Osteoblast (primary cell): ENCODE measurements at places on chromosomes 16 and 17.

GRCh38 chr16:55001931-55002330, 71.3 kb downstream of the IRX5 start:
- H3K4me1 ChIP-seq, result peaks cover 27% of the 10 kb centered on the region
- H3K36me3 ChIP-seq, result no peaks in the 10 kb centered on the region
- DNase-seq, result no peak
- peak overlapping the region; percentile 19 for H3K27ac ChIP-seq
- H3K4me3 ChIP-seq, result no peak overlapping the region
- peaks cover 4% of the 10 kb centered on the region for H3K27me3 ChIP-seq

DNA sequence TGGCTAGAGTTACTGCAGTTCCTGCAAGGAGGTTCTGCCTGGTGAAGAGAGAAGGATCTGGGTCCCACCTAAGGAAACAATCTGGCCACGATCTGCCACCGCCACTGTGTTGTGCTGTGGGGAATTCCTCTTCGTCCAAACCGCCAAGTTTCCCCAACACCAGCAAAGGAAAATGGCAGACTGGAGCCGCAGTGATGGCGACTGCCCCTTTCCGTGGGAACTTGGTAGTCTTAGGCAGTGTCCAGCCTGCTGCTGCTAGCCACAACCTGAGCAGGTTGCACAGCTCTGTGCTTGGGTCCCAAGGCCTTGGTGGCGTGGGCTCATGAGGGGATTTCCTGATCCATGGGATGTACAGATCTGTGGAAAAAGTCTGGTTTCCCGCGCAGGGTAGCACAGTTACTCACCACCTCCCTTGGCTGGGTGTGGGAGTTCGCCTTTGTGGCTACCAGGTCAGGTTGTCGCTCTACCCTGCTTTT, 28.6 kb downstream of the NFATC3 start:
- DNase-seq, result no peak
- no peaks in the 10 kb centered on the region for H3K27me3 ChIP-seq
- H3K36me3 ChIP-seq, result no peaks in the 10 kb centered on the region

- H3K36me3 ChIP-seq, result no peaks in the 10 kb centered on the region
- no peaks in the 10 kb centered on the region for H3K4me1 ChIP-seq
- H3K27ac ChIP-seq, result no peak overlapping the region
- no peak overlapping the region for H3K4me3 ChIP-seq
- peaks cover 44% of the 10 kb centered on the region for H3K27me3 ChIP-seq
These were observed 2.4 kb upstream of the RBFOX3 start for GRCh38 chr17:79613195-79613772.

DNA sequence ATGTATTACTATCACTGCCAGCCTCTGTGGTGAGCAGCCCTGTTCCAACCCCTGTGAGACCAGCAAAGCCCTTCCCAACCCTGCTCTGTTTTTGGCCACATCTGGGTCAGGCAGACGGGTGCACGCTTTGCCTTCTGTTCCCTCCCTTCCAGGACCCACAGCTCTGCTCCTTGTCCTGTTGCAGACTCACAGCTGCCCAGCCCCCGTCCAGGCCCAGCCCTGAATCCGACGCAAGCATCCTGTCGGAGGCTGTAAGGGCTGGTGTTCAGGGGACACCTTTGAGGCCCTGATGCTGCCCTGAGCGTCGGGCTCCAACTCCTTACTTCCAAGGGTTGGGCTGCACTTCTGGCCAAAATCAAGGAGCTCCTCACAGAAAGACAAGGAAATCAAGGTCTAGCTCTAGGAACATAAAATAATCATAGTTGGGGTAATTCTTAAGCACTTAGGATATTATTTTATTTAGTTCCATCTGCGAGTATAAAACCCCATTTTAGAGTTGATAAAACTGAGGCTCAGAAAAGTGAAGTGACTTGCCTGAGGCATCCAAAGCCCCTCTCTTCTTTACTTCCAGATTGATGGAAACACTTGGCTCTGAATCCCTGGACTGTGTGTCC, 14.3 kb upstream of the SRCIN1 start:
- peaks cover 43% of the 10 kb centered on the region for H3K27me3 ChIP-seq
- DNase-seq, result no peak
- no peak overlapping the region for H3K4me3 ChIP-seq
